Renal cortical epithelial cell (primary cell): ENCODE measurements at places on chromosomes 4 and X.
A peak's percentile ranks its signal among the peaks of the same experiment; 100 is the strongest.

DNA sequence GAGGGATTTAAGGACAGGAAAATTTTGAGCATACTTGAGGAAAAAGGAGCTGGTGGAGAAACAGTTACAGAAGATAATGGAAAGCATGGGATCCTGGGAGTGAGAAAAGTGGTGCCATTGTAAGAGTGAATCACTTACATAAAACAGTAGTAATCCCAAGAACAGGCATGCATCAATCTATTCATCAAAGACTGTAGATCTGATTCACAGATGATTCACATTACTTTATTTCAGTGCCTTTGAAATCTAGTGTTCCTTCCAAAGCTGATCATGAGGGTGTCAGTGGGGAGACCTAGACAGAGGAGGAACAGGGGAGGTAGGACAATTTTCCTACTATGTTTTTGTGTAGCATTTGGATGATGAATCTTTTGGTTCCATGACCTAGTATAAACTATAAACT lies 102.7 kb downstream of the TAB3 start:
- peak; percentile 1 for DNase-seq

DNA sequence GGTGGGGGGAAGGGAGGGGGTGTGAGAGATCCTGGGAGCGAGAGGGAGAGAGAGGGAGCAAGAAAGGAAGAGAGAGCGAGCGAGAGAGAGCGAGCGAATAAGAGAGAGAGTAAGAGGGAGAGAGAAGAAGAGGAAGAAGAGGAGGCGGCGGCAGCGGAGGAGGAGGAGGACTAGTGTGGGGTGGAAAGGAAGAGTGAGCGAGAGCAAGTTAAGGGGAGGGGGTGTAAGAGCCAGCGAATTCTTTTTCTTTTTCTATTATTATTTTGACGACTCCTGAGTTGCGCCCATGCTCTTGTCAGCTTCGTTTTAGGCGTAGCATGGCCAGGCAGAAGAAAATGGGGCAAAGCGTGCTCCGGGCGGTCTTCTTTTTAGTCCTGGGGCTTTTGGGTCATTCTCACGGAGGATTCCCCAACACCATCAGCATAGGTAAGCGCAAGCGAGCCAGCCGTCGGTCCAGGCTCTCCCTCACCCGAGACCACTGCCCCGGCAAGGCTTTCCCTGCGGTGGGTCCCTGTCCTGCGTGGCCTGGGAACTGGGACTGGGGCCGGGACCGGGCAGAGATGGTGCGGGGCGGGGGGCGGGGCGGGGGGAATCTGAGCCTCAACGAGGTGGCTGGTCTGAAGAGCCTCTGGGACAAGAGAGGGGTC lies at the start of gene GRIA3:
Gene GRIA3 (plus strand): TSS at position 60 of the 647 bp plus-strand sequence. CDS start 258 bp downstream, at position 318.
- no peak for DNase-seq

DNA sequence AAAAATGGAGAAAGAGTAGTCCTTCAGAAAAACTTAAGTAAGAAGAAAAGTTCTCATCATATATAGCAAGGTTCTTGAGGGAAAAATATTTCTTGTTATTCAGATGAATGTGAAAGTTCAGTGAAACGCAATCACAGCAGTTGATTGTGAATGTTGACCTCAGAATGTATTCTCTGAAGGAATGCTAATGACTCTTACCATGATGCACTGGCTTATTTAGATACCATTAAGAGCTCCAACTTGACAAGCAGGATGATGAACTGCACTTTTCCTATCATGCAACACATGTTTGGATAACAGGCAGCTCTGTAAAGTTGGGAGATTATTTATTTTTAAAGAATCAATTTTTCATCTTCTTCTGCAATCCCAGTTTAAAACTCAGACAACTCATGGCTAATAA lies 115.5 kb upstream of the MYOZ2 start:
- no peak for DNase-seq

DNA sequence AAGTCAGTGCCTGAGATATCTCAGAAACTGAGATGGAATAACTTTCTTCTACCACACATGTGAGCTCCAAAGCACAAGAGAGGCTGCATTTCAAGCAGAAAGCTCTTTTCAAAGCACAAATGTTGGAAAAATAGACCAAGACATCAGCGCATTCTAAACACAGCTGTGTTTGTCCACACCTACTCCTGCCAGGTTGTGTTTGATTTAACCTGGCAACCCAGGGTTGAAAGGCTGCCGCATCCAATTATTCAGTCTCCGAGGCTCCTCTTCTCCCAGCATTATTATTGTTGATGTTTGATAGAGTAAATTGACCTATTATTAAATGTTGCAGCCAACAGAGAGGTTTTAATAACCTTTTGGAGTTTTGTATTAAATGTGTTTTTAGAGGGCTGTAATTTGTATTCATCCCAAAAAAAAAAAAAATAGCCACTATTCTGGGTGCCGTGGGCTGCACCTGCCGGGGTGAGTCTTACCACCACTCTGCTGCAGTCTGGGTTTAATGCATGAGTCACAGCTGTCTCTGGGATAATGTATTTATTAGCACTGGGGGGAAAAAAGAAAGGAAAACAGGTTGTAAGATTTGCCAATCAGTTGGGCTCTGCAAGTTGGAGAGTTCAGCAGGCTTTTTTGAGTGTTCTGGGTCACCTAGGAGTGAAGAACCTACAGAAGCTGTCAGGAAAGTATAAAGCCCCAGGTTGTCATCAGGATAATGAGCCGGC lies 105.2 kb upstream of the NOCT start:
- peak; percentile 90 for DNase-seq

DNA sequence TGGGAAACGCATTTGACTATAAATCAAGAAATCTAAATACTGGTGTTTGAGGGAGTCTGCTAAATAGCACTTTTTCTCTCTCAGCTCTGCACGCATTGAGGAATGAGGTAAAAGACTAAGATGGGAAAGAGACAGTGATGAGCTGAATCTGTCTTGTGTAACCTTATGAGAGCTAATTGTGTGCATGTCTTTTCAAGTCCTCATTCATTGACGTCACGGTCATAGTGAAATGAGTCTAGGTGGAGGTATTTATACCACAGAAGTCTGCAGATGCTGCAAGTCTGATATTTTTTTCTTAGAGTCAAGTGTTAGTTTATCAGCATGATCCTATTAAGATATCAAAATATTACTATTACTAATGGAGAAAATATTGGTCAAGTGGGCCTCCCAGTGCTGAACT lies 361.5 kb upstream of the HS3ST1 start:
- DNase-seq: no peak

DNA sequence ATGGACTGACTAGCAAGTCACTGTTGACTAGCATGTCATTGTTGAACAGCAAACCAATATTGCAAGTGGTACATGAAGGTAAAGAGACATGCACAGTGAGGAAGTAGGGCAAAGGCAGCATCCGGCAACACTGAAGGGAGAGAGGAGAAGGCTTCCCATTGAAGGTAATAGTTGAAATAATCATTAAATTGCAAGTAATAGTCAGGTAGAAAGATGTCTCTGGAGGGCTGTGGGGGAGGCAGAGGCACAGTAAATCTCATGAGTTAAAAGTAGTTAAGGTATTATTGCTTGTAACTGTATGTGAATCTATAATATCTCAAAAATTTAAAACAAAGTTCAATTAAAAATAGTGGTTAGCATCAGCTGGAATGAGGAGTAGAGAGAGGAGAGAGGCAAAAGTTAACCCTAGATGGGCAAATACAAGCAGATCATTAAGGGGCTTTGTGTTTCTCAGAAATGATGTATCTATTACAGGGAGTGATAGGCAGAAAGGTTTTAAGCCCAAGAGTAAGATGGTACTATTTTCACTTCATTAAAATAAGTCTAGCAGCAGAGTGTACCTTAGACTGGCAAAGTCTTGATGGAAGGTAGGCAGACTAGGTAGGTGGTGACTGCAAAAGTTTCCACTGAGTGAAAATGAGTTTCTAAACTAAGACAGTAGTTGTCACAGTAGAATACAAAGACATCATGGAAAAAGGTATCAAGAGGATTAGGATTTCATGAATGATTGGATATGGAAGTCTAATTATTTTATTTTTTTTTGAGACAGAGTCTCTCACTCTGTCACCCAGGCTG lies 776.6 kb downstream of the RAB28 start:
- no peak for DNase-seq

DNA sequence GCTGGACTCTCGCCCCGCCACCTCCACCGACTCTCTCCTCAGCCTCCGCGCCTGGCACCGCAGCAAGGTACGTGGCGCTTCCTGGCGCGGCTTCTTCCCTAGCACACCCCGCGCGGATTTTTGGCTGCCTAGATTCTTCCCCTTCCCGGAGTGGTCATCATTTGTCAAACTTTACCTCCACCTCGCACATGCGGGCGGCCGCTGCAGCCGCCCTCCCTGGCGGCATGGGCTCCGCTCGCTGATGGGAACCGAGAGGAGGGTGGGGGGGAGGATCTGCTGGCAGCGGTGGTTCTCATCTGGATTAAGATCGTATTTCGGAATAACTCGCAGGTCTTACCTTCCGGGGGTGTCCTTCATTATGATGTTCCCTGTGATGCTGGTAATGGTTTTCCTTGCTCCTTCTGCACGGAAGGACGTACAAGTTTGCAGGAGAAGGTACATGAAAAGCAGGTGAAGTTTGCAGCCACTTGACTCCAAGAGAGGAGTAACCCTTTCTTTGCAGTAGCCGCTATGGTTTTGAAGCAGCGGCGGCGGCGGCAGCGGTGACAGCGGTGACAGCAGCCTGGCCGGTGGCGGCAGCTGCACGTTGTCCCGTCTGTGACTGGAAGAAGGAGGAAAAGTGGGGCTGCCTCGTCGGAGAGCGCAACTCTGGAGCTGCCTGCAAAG lies 2183.9 kb upstream of the TENM3 start:
- no peak for DNase-seq

- peak; percentile 49 for DNase-seq
These were observed 83.2 kb downstream of the FUNDC1 start for GRCh38 chrX:44459501-44459900.

- no peak for DNase-seq
These were observed 59.2 kb downstream of the GPR143 start for GRCh38 chrX:9706421-9706820.

DNA sequence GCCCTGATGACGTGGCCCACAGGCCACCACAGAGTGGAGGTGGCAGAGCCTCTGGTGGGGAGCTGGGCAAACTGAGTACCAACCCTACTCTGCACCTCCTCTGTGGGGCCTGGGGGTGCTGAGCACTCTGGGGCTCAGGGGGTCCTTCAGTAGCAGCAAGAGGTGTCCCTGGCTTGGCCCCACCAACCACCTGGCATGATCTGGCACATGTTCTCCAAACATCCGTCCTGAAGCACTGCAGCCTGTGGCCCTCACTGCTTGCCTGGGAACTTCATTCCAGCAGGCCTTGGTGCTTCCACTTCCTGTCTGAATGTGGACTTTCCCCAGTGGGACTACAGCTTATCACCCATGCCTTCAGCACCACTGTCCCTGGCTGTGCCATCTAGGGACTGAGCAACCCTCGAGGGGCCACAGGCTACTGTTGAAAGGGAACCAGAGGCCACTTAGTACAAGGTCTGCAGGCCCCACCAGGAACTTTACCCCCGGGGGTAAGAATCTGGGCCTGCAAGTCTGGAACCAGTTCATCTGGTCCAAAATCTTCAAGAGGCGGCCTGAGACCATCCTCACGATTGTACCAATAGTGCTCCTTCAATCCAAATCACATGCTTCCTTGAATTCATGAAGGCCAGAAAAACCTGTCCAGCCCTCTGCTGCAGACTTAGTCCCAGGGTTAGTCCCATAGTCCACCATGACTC lies 13.2 kb downstream of the TNIP2 start:
- no peak for DNase-seq

DNA sequence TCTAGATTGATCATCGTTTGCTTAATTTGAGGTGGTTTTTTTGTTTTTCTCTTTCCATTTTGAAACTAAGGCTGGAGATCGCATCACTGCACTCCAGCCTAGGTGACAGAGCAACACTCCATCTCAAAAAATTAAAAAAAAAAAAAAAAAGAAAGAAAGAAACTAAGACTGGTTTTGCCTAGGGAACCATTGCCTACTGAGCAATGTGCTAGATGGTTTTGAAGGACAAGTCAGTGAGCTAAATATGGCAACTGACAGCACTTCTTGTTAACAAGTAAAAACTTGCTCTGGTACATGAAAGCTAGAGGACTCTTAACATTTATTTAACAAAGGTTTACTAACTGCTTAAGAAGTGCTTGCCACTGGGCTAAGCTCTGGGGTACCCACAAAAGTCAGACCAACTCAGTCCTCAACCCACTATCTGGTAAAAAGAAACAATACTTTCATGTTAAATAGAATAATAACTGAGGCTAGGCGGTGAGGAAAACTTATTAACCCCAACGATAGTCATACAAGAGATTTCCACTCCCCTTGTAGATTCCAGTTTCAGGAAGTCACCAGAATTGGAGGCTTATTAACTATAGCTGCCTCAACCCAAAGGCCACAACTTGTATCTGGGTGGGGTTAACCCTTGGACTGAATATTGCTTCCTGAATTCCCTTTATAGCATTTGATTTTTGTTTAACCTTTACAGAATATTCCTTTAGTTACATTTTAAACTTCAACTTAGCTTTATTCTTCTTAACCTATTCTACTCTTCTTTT lies 111.6 kb downstream of the FRYL start:
- DNase-seq: peak; percentile 15

DNA sequence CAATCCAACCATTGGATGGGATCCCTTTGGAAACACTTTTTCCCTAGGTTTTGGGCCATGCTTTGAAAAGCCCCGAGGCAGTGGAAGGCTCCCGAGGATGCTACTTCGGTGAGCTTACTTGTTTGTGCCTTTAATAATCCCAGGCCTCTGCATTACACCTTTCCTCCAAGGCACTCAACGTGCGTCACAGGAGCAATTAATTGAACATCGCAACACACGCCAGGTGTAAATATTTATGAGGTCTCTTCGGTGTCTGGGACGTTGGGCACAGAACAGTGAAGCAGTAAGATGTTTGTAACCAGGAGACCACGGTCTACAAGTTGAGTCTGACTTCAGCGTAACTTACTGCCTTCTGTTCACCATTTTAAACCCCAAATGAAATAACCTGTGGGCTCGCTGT lies 97.3 kb downstream of the CLNK start:
- no peak for DNase-seq

DNA sequence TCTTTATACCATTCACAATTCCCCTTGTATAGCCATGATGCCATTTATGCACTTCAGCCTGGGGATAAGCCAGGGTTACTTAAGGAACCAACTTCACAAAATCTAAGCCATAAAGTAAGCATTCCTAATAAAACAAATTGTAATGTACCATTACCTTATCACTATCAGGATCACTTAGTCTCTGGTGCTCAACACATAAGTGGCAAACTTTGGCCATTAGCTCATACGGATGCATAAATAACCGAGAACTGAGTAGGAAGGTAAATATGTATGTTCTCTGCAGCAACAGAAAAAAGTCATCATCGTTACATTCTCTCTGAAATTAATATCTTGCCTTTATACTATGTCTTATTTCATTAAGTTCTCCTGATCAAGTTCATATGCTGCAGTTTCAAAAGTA lies 14.4 kb downstream of the RASGEF1B start:
- DNase-seq: no peak

GRCh38 chrX:104137496-104137895 lies 19.3 kb downstream of the SLC25A53 start:
- DNase-seq: no peak

DNA sequence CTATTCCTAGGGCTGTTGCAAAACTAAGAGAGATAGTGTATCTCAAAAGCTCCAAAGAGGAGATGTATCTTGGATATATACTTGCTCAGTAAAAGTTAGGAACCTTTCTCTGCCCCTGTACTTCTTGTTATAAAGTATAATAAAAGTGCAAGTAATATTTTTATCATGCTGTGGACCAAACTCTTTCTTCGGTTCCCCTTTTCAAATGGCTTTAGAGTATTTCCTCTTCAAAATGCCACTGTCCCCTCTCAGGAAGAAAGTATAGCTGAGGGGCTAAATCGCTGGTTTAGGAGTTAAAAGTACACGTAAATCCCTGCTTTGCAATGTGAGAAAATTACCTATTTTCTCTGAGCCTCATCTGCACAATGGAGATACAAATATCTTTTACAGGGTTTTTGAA lies 169.1 kb upstream of the FTHL17 start:
- no peak for DNase-seq
